Kasumi-1 (cell line): ENCODE measurements at places on chromosomes 1 and 21.

GRCh38 chr1:12527564-12527963 is 90.4 kb downstream of the DHRS3 start:
- DNase-seq, result no peak

- DNase-seq, result no peak
Measured at GRCh38 chr1:63366908-63367214, 566 bp upstream of the ALG6 start.

DNA sequence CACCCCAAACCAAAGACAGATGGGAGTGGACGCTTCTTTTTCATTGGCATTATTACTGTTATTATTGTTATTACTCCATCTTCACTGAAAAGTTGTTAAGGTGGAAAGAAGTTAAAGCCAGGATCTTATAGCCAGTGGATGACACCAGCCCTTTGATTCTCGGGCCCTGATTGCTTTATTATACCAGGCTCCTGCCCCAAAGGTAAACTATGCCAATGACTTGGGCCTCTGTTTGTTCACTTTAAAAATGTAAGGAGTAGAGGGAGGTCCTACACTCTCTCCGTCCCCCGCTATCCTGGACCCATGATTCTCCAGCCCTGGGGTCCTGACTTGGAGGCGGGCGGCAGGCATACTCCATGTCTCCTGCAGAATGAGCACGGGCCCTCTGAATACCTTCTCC is 106.8 kb downstream of the TOMM20 start:
- no peak for DNase-seq

GRCh38 chr1:24045771-24046170 is 65.6 kb upstream of the SRSF10 start:
- no peak for DNase-seq

- no peak for DNase-seq
Measured at GRCh38 chr1:243394066-243394465, 138.2 kb downstream of the SDCCAG8 start.

DNA sequence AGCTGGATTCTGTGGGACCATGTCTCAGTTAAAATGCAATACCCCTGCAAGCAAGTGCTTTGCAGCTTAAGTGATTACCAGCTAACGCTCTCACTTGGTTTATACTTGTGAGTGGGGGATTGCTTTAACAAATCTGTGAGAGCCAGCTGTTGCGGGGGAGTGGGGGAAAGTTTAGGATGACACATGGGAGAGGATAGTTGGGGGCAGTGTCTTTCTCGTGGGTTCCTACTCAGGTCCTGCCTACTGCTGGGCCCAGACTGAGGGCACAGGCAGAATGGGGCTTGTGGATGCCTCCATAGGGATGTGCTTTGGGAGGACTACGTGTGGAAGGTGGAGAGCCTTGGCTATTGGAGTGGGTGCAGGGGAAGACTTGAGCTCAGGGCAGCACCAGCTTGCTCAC is 60.1 kb downstream of the ELK4 start:
- DNase-seq, result no peak

- no peak for DNase-seq
Measured at GRCh38 chr21:44063151-44063912, 43.9 kb upstream of the PWP2 start.

DNA sequence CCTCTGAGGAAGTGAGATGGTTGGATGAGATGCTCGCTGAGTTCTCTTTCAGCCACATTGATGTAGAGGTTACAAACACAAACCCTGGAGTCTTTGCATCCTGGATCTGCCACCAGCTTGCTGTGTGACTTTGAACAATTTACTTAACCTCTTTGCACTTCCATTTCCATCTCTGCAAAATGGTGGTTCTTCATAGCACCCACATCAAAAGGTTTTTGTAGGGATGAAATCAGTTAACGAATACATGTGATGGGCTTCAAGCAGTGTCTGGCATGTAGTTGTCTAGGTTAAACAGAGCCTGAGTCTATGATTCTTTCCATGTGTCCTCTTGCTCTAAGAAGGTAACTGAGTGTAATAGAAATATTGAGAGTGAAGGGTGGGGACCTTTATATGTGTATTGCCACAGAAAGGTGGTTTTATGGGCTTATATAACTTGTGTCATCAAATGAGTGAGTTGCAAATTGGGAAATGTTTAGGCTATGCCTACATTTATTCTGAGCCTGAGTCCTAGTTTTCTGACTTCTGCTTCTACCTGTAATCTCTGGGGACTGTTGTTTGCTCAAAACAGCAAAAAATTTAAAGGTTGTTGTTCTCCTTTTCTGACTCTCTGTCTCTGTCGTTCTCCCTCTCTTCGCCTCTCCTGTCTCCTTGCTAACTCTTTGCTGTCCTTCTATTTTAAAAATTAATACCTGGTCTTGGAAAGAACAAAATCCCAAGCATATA is 27.3 kb upstream of the LRRN2 start:
- no peak for DNase-seq

DNA sequence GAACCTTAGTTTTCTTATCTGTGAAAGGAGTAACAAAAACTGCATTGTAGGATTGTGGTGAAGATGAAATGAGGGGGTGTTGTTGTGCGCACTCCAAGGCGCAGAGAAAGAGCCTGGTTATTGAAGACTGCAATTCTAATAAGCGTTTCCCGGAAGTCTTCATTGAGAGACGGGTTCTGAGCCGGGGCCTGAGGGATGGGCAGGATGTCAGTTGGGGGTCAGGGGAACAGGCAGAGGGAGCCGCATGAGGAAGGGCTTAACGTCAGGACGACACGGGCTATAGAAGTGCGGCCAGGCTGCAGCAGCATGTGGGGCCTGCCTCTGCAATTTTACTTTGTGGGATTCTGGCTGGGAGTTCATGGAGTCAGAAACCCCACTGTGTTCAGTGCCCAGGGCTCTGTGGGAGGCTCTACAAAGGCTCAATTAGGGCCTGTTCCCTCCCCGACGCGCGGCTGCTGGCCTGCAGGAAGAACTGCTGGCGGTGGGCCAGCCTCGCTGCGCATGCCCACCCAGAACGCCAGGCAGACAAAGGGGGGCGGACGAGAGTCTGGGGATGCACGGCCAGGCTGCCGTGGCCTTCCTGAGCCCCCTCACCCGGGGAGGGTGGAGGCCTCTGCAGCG is 20.7 kb downstream of the TRIM62 start:
- no peak for DNase-seq

- no peak for DNase-seq
Measured at GRCh38 chr1:160432371-160432786, 32.0 kb downstream of the VANGL2 start.

DNA sequence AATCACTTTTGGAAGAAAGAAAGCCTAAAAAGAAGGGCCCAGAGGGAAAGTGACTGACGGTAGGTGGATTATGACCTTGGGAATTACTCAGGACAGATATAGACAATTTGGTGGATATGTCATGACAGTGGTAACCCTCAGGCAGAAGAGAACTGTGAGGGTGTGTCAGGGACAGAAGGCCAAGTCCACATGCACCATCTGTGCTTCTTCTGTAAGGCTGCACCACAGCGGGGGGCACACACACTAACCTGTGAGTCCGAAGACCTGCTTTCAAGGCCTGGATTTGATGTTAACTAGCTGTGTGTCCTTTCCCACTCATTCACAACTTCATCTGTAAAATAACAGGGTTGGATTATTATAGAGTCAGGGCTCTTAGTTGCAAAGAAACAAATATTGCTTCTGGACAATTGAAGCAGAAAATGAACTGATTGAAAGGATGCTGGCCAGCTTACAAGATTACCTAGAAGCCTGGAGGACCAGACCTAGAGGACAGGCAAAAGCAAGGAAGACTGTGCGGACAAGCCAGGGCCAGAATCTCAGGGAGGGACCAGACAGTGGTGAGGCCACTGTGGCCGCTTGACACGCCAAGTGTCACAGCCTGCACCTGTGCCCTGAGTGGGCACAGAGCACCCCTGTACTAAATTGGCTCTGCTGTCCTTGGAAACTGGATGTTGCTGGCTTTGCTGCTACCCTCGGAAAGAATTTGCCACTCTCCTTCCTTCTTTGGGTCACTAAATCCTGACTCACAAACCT is 34.7 kb upstream of the USP24 start:
- no peak for DNase-seq

DNA sequence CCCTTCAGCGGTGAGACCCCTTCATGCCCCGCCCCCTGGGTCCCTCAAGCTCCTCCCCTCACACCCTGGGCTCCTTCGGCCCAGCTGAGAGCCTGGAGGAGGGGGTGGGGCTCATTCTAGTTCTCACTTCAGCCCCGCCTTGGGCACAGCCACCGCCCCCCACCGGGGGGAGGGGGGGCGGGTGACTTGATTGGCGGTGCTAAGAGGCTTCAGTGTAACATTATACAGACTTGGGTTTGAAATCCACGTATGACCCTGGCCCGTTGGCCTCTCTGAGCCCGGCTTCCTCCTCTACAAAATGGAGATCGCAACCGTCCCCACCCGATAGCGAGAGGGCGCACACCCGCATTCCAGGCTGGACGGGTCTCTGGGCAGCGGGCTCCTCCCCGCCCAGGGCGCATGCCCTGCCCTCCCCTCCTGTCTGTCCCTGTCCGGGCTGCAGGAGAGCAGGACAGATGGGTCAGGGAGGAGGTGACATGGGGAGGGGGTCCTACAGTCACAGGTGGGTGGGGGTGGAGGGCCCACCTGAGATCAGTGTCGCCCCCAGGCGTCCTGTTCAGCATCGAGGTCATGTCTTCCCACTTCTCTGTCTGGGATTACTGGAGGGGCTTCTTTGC is 5.1 kb downstream of the CLCNKB start:
- no peak for DNase-seq

GRCh38 chr1:38420666-38421065 is 374.1 kb upstream of the POU3F1 start:
- DNase-seq, result no peak

DNA sequence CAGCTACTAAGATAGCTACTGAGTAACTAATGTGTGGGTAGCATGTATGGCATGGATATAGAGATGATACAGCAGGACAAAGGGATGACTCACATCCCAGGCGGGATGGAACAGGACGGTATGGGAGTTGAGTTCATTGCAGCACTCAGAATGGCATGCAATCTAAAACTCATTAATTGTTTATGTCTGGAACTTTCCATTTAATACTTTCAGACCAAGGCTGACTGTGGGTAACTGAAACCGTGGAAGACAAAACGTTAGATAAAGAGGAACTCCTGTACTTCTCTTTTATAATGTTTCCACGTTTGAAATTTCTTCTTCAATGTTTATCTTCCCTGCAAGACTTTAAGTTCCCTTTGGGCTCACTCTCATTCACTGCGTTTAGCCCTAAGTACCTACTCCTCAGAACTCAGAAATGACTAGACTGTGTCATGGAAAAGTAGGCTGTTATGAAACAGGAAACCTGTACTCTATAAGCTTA is 151.9 kb downstream of the MAGI3 start:
- peak; percentile 63 for DNase-seq

- DNase-seq, result no peak
Measured at GRCh38 chr1:114397601-114398000, 113.4 kb downstream of the TRIM33 start.

DNA sequence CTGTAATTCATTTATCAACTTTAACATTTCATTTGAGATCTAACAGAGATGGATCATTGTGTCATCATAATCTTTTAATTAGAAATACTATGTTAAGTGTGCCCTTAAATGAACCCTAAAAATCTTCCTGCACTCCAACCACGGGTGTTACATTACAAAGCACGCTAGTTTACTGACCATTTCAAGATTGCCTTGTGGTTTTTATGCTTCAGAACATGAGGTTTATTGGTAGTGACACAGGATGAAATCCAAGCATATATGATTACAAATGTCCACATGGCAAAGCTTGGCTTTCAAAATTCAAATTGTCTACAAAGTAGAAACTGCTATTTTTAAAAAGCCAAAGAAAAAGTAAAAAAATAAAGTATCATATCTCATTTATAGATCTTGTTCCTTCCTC is 190.4 kb upstream of the USP25 start:
- DNase-seq, result no peak

GRCh38 chr1:2019172-2019543 is at the start of gene GABRD:
TSS of gene GABRD (plus strand) at chr1:2019345. CDS start at chr1:2019424, 79 bp downstream.
- DNase-seq, result no peak

DNA sequence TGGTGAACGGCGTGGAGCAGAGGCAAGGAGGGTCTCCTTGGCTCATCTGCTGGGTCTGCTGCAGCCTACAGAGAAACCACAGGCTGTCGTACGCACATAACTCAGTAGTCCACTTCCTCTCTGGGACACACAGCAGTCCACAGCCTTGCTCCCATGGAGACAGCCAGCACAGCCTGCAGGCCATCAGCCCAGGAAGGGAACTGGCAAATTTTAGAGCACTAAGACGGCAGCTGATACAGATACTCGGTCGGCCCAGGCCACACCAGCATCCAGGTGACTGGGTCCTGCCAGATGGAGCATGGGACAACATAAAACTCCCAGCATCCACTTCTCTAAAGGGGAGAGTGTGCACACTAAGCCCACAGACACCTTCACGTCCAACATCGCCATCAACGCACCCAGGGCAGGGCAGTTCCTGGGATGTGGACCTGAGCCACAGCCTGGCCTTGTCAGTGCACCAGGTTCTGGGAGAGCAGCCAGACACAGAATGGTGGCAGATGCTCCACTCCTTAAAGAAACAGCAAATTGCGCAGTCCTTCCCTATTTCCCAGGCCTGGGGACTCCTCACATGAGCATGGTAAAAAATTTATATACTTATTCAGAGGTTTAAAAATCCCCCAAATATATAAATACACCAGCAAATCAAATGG is 247.1 kb upstream of the RAB4A start:
- DNase-seq, result peak; percentile 86

GRCh38 chr1:180600343-180600742 is 31.5 kb upstream of the XPR1 start:
- no peak for DNase-seq

DNA sequence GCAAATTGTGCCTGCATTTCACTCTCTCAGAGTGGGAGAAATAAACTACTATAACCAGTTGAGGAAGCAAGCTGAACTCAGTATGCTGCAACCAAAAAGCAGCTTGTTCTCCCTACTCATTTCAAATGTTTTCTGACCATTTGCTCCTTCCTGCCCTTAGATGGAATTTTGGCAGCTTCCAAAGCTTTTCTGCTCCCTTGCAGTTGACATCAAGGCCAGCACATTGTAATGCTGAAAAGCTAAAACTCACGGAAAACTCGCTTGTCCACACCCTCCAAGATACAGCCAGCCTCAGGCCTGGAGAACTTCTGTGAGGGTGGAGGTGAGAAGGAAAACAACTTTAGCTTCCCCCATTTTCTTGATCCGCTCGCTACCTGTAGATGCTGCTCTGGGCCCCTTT is 5.0 kb upstream of the CHML start:
- DNase-seq, result no peak

- no peak for DNase-seq
Measured at GRCh38 chr1:197130677-197131304, 15.7 kb downstream of the ASPM start.
